ENCODE measurements at places on chromosomes 6 and 20.

DNA sequence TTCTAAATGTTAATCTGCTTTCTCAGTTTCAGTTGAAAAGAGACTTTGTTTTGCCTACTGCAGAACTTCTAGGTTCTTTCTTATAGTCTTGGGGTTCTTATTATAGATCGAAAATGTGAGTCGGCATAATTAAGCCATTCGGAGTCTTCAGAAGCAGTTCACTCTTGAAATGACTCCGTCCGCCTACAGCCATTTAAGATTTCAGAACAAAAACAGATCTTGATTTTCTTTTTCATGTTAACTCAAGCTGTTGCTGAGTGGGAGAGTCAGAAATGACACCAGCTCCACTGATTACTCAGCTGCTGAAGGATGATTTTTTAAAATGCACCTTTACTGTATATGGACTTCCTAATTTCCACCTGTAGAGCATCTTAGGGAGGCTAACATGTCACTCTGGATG is 15.9 kb downstream of the PRDM1 start:
- no peak for DNase-seq

GRCh38 chr6:113289166-113289565 is 568.0 kb upstream of the MARCKS start:
- no peak for DNase-seq

GRCh38 chr20:42530191-42530590 is 659.5 kb downstream of the PTPRT start:
- DNase-seq: no peak

- DNase-seq: no peak
These were observed 25.5 kb downstream of the FASTKD5 start for GRCh38 chr20:3134151-3134550.

DNA sequence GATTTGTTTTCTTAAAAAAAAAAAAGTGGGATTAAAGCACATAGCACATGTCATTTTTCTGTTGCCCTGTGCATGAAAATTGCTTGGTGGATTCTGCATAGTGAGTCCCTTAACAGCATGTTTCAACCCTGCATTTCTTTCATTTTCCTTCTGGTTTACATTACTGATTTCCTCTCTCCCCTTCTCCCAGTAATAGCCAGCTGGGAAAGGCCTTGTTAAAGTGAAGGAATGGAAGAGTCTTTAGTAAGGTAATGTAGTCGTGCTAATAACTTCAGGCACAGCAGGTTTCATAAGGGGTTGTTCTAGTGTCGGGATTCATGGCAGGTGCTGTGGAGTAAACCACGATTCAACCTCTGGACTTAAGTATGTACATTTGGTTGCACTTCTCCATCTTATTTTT is 202.4 kb downstream of the FARS2 start:
- no peak for DNase-seq

- DNase-seq: no peak
These were observed 17.5 kb upstream of the ZSCAN9 start for GRCh38 chr6:28207510-28208110.

DNA sequence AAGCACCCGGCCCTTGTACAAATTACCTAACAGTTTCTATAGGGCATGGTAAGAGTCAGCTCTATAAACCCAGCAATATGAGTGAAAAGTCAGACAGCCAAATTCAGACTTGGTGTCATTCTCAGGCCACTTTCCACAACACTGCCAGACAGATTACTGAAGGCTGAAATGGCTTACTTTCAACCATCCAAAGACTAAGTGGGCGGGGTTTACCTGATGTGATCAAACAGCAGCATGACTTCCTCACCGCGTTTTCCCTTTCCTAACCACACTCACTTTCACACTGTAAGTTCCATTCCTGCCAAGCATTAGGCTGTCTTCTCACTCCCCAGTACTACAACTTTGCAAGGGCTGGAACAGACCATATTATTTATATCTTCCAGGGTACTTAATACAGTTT is 85.9 kb downstream of the SMLR1 start:
- DNase-seq: no peak

DNA sequence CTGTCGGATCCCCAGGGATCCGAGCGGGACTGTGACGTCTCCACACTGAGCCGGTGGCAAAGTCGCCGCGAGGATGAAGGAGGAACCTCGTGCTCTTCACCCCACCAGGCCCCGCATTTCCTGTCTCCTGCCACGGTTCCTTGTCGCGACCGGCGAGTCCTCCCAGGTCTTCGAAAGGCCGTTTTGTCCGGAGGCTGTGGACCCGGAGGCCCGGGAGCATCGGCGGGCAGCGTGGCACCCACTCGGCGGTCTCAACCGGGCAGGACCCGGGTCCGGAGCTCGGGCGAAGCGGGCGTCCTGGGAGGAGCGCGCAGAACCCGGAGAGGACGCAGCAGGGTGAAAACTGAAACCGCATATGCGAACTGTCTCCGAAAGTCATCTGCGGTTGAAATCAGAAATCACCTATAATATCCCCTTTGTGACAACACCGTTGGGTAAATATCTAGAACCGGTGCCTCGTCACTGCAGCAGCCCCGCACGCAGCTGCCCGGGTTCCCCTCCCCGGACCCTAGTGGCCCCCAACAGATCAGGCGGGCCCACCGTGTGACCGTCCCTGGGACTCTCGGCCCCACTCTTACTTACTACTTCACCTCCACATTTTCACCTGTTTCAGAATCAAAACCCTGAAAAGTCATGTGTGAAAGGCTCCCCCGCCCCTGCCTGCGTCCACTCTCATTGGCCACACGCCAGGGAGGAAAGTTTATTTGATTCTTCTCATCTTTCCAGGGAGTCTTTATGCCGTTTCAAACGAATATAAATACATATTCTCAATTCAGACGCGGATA is 3.1 kb upstream of the ULBP2 start:
- DNase-seq: no peak

DNA sequence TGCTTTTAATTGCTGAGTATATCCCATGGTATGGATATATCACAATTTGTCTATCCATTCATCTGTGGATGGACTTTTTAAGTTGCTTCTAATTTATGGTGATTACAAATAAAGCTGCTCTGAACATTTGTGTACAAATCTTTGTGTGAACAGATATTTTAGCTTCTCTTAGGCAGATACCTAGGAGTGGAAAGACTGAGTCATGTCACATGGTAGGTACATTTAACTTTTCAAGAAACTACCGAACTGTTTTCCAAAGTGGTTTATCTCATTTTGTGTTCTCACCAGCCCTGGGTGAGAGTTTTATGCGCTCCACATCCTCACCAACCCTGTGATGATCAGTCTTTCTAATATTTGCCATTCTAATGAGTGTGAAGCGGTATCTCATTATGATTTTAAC is 31.0 kb upstream of the ZNFX1 start:
- DNase-seq: no peak

- DNase-seq: no peak
These were observed 21.0 kb downstream of the PPARD start for GRCh38 chr6:35363293-35363750.

DNA sequence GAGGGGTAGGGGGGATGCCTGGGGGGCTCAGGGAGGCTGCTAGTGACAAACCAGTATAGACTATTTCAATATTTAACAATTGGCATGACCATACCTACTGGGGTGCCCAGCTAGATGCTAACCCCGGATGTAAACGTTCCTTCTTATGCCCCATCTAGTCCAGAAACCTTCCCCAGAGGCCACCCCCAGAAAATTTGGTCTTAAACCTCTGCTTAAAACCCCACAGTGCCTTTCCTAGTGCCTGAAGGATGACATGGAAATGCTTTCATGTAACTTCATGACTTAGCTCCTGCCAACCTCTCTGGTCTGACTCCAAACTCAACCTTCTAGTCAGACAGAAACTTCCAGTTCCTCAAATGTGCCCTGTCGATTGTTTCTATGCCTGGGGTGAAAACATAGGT is 52.0 kb downstream of the JPH2 start:
- DNase-seq: no peak

DNA sequence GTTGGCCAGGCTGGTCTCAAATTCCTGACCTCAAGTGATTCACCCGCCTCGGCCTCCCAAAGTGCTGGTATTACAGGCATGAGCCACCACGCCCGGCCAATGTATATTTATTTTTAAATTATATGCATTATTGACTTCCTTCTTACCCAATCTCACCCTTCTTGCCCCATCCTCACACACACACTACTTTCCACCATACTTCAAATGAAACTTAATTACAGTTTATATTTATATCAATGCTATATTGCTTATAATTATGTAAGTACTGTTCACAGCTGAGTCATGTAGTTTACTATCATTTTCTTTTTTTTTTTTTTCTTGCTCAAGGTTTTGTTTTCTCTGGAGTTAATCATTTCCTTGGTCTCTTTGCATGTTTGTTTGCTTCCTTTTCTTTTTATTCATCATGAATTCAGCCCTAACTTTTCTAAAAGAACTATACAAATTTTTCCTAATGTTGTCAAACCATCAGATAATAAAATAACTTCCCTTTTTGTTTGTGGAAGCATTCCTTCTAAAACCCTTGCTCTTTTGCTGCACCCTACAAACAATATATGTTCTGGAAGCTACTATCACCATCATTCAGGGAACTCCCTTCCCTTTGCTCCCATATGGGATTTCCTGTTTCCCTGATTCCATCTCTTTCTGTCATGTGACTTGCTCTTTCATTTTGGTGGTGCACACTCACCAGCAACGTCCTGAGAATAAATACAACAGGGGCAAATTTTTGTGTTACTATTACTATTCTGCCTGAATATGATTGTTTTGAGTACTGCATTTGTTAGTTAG is 201.7 kb upstream of the SASH1 start:
- no peak for DNase-seq

- no peak for DNase-seq
These were observed 145.4 kb upstream of the AHI1 start for GRCh38 chr6:135642912-135643311.

GRCh38 chr6:152765331-152765730 is 14.7 kb downstream of the VIP start:
- DNase-seq: no peak

Measured in left lobe of liver (tissue), 2 donors.